MM.1S (cell line): ENCODE measurements at places on chromosomes 11 and 22.

DNA sequence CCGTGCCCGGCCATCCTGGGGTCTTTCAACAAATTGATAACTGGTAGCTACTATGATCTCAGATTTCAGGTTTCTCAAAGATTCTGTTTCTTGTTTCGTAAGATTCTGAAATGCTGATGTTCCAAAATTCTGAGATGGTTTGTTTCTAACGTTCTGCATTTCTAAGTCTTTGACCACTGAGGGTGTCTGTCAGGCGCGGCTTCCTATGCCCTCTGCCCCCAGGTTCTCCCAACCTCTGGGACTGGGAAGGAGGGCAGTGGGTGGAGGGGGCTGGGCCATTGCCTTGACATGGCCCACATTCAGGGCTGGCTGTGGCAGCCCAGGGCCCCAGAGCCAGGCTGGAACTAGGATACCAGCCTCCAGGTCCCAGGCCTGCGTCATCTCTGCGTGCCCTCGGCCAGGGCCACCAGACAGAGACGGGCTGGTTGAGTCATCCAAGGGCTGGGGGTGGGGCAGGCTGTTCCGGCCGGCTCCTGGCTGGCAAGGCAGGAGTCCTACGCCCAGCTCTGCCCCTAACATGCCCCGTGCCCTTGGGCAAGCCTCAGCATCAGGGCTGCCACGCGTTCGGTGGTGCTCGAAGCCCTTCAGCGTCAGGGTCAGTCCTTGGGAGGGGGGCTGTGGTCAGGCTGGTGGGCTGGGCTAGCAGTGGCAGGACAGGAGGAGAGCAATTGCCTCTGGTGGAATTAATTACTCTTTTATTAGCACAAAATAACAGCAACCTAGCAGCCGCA lies 5.2 kb downstream of the TMEM134 start:
- no peaks in the 10 kb centered on the region for H3K36me3 ChIP-seq
- no peak for DNase-seq
- H3K27ac ChIP-seq: no peak overlapping the region
- H3K27me3 ChIP-seq: no peaks in the 10 kb centered on the region
- H3K4me3 ChIP-seq: peak overlapping the region; percentile 63
- H3K4me1 ChIP-seq: peaks cover 17% of the 10 kb centered on the region

DNA sequence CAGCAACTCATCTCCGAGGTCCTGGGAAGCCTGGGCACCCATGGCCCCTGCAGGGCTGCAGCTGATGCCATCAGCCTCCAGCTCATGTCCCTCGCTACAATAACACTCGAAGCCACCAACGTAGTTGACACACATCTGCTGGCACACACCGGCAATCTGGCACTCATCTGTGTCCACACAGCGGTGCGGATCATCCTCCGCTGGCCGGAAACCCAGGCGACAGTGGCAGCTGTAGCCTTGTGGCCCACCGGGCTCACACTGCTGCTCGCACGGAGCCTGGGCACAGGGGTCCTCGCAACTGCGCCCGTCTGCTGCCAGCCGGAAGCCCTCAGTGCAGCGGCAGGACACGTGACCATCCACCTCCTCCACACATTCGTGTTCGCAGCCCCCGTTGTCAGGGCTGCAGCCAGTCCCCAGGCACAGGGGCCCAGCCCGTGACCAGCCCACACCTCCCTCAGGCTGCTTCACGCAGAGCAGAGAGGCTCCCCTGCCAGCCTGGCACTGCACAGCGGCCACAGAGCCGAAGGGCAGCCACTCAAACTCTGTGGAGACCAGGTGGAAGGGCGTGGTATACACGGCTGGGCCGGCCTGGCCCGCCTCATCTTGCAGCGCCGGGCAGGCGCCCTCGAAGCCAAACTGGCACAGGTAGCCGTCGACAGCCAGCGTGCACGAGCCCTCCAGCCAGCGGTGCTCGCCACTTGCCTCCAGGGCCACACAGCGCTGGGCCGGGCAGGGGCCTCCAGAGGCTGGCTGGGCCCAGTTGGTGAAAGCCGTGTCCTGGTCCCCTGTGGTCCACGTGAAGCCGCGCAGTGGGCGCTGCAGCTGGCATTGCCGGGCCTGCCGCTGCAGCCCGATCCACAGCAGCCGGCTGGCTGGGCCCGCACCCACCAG lies 678 bp downstream of the CD248 start:
- peaks cover 55% of the 10 kb centered on the region for H3K27me3 ChIP-seq
- H3K27ac ChIP-seq: no peak overlapping the region
- H3K4me1 ChIP-seq: no peaks in the 10 kb centered on the region
- no peak for DNase-seq
- H3K4me3 ChIP-seq: no peak overlapping the region

- no peaks in the 10 kb centered on the region for H3K27me3 ChIP-seq
- H3K36me3 ChIP-seq: no peaks in the 10 kb centered on the region
Measured at GRCh38 chr11:23078289-23078971, 218.2 kb upstream of the CCDC179 start.

- no peaks in the 10 kb centered on the region; the same call in 1 of the 2 replicates for H3K36me3 ChIP-seq
- peaks cover 17% of the 10 kb centered on the region for H3K4me1 ChIP-seq
- DNase-seq: no peak
- H3K4me3 ChIP-seq: peak overlapping the region; percentile 75
- no peaks in the 10 kb centered on the region for H3K27me3 ChIP-seq
Measured at GRCh38 chr22:46286941-46287872, 9.5 kb upstream of the GTSE1 start.

DNA sequence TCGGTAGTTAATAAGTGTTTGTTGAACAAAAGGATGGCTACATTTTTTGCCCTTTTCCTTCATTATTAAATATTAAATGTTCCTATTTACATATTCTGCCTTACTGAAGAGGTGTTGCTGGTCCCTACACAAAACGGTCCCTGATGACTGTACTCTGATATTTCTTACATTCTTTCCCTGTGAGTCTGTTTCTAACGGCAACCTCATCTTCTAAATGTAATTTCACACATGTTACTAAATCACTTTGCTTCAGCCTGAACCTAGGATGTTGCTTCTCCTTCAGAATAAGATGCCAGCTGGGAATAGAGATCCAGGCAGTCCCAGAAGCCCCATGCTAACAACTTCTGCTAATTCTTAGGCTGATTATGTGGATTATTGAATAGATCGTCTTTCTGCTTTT lies 50.3 kb downstream of the SPON1 start:
- H3K27ac ChIP-seq: no peak overlapping the region
- DNase-seq: no peak
- H3K4me1 ChIP-seq: no peaks in the 10 kb centered on the region
- H3K4me3 ChIP-seq: no peak overlapping the region

DNA sequence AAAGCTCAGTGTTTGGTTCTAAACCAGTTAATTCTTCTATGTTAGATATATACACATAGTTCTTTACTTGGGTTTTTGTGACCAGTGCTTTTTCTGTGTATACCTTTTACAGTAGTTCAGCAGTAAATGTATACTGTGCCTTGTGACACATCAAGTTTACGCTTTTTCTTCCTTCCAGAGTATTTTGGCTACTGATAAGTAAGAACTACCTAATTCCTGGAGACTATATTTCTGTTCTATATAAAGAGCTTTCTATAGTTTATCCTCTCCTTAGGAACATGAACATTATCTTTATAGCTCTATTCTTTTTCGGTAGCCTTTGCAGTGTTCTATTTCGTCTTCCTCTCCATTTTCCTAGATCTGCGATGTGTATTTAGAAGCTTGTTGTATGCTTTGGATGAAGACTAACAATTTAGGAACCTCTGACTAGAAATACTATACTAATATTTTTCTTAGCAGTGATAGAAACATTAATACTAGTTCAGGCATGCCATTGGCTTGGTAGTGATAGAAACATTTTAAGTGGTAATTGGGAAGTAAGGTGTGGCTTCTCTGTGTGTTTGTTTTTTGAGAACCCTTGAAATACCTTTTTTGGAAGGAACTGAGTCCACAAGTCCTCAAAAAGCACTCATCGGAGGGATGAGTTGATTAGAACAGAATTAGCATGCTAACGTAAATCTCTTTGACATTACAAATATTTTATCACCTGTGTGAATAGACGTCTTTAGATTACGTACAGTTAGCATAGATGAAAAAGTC lies 74.6 kb downstream of the ARHGEF12 start:
- no peak for DNase-seq
- H3K27me3 ChIP-seq: no peaks in the 10 kb centered on the region
- no peak overlapping the region for H3K27ac ChIP-seq

DNA sequence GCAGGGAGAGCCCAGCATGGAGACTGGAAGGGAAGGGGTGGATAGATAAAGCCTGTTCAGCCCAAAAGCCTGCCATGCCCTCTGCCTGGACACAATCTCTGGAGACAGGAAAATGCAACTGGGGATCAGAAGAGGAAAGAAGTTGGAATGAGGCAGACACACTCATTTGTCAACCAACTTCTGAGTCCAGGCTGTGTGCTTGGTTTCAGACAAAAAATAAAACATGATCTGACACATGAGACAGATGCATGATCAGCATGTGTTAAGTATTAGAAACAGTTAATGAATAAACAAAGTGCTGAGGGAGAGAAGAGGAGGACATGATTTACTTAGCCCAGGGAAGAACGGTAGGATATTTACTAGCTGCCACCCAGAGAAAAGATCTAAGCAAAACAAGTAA lies 839 bp downstream of the LRRN4CL start:
- H3K27ac ChIP-seq: no peak overlapping the region
- H3K36me3 ChIP-seq: no peaks in the 10 kb centered on the region
- no peak overlapping the region for H3K4me3 ChIP-seq
- no peaks in the 10 kb centered on the region for H3K27me3 ChIP-seq
- no peaks in the 10 kb centered on the region for H3K4me1 ChIP-seq

DNA sequence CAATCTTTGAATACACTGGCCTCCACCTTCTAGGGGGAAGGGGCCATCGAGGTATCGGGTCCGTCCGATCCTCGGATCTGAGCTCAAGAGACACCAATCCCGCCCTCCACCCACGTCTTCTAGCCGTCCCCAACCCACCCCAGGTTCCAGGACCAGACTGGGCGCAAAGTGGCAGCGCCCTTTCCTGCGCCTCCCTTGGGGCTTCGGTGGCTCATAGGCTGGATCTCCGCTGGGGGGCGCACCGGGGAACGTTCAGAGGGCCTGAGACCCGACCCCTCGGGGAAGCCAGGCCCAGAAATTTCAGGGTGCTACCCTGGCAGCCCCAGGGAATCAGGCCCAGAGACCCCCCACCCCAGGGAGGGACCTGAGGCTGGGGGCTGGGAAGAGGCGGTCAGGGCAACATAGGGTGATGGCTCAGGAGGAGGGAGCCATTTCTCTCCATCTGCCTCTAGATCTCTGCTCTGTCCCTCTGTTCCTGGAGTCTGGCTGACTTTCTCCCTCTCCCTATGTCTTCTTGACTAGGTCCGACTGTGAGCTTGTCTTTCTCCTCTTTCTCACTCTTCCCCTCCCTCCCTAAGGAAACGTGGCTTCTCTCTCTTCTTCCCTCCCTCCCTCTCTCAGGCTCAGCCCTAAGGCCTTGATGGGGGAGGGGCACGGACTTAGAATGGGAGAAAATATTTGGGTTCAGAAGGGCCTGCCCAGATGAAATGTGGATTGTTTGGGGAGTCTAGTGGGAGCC lies 1.1 kb downstream of the CREB3L1 start:
- no peaks in the 10 kb centered on the region for H3K4me1 ChIP-seq
- H3K4me3 ChIP-seq: no peak overlapping the region
- H3K27ac ChIP-seq: no peak overlapping the region
- H3K36me3 ChIP-seq: no peaks in the 10 kb centered on the region
- H3K27me3 ChIP-seq: peaks cover 54% of the 10 kb centered on the region

GRCh38 chr11:62030071-62030684 lies 62.7 kb upstream of the FTH1 start:
- no peak for DNase-seq
- no peaks in the 10 kb centered on the region for H3K36me3 ChIP-seq
- peaks cover 16% of the 10 kb centered on the region for H3K27me3 ChIP-seq
- H3K4me3 ChIP-seq: no peak overlapping the region
- no peaks in the 10 kb centered on the region for H3K4me1 ChIP-seq

DNA sequence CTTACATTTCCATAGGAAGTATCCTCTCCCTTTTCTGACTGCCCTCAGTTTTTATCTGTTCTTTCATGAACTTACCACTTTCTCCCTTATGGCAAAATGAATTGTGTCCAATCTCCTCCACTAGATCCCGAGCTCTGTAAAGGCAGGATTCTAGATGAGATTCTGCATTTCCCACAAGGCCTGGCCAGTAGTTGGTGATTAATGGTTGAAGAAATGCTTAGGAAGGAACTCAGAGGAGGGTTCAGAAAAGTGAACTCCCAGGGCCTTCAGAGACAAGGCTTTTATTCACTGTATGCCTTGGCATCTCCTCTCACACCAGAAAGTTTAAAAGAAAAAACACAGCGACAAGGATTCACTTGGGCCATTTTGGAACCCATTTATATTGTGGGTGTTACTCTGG lies 66.2 kb downstream of the CCDC81 start:
- H3K27ac ChIP-seq: no peak overlapping the region
- DNase-seq: no peak
- no peaks in the 10 kb centered on the region for H3K4me1 ChIP-seq
- no peaks in the 10 kb centered on the region for H3K36me3 ChIP-seq

DNA sequence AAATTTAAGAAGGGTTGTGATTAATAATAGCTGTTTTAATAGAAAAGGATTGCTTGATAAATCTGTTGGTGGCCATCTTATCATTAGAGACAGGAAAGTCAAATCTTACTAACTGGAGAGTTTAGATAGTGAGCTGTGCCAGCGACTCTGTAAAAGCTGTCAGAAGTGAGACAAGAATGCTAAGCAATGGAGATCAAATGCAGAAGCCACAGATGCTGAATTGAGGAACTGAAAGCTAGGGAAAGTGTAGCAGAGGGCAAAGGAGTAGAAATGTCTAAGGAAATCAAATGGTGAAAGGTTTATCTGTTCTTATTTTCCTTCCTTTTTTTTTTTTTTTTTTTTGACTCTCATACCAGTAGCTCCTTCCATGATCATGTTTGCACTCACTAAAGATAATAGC lies 13.7 kb downstream of the MS4A13 start:
- H3K4me1 ChIP-seq: no peaks in the 10 kb centered on the region; the same call in 1 of the 2 replicates
- no peaks in the 10 kb centered on the region for H3K36me3 ChIP-seq
- H3K4me3 ChIP-seq: no peak overlapping the region
- DNase-seq: peak; percentile 31
- H3K27ac ChIP-seq: no peak overlapping the region
- H3K27me3 ChIP-seq: no peaks in the 10 kb centered on the region

DNA sequence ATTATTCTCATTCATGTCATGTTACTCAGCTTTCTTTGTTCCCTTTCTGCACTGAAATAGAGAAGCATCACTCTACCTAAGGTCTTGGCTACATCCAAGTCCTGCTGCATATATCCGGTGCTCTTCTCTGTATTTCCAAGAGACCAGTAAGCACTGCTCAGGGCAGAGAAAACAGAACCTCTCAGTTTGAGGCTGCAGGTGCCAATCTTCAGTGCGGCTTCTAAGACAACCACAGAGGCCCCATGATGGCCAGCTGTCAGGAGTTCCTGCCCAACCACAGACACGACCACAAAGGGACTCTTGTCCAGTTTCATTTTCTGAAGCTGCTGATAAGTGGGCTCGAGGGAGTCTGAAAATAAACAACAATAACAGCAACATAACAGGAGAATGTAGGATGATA lies 378.4 kb upstream of the PITPNB start:
- H3K4me3 ChIP-seq: no peak overlapping the region
- no peaks in the 10 kb centered on the region for H3K36me3 ChIP-seq
- H3K27ac ChIP-seq: peak overlapping the region; percentile 22; the same call in 1 of the 2 replicates
- peaks cover 19% of the 10 kb centered on the region for H3K4me1 ChIP-seq

GRCh38 chr11:71300187-71300586 lies 47.8 kb upstream of the SHANK2 start:
- no peak overlapping the region for H3K27ac ChIP-seq
- H3K27me3 ChIP-seq: peaks cover 98% of the 10 kb centered on the region
- H3K4me3 ChIP-seq: no peak overlapping the region
- no peak for DNase-seq
- no peaks in the 10 kb centered on the region for H3K36me3 ChIP-seq
- no peaks in the 10 kb centered on the region for H3K4me1 ChIP-seq

- no peak overlapping the region for H3K27ac ChIP-seq
- no peak for DNase-seq
- no peak overlapping the region for H3K4me3 ChIP-seq
- no peaks in the 10 kb centered on the region for H3K4me1 ChIP-seq
Measured at GRCh38 chr11:117705866-117706265, 91.2 kb downstream of the DSCAML1 start.
